MCF 10A (cell line): ENCODE measurements at places on chromosomes 5 and 9. TPM values are rescaled to one million over a fixed set of nuclear protein-coding genes. Genes with fewer than 3 reads are reported as not detected.

Gene ZNF366
- not detected in 2 replicates for total RNA-seq

Gene PAEP
- total RNA-seq: not detected in 2 replicates

Gene PCDHB13
- total RNA-seq: 3.5 and 4.7 TPM in 2 replicates

Gene PCDHB15
- 0.91 and 1.2 TPM in 2 replicates for total RNA-seq

Gene RANBP6
- 13.9 and 18.2 TPM in 2 replicates for total RNA-seq

Gene GZMA
- not detected in 2 replicates for total RNA-seq

Gene GAS1
- 11.0 and 11.4 TPM in 2 replicates for total RNA-seq

- no peaks in the 10 kb centered on the region for H3K36me3 ChIP-seq
- H3K27me3 ChIP-seq: no peaks in the 10 kb centered on the region
- H3K27ac ChIP-seq: no peak overlapping the region
- DNase-seq: no peak
- no peaks in the 10 kb centered on the region for H3K4me1 ChIP-seq
Measured at GRCh38 chr5:37808945-37809344, 30.9 kb downstream of the GDNF start.

- H3K4me3 ChIP-seq: no peak overlapping the region
- H3K4me1 ChIP-seq: no peaks in the 10 kb centered on the region
- H3K27me3 ChIP-seq: no peaks in the 10 kb centered on the region
- DNase-seq: no peak
- no peaks in the 10 kb centered on the region for H3K36me3 ChIP-seq
Measured at GRCh38 chr5:135514116-135514515, 21.6 kb downstream of the NEUROG1 start.

- no peak overlapping the region for H3K27ac ChIP-seq
- peaks cover 6% of the 10 kb centered on the region for H3K4me1 ChIP-seq
- no peaks in the 10 kb centered on the region for H3K27me3 ChIP-seq
- no peak overlapping the region for H3K4me3 ChIP-seq
- no peak for DNase-seq
Measured at GRCh38 chr5:89377767-89378455, 494.9 kb upstream of the MEF2C start.

DNA sequence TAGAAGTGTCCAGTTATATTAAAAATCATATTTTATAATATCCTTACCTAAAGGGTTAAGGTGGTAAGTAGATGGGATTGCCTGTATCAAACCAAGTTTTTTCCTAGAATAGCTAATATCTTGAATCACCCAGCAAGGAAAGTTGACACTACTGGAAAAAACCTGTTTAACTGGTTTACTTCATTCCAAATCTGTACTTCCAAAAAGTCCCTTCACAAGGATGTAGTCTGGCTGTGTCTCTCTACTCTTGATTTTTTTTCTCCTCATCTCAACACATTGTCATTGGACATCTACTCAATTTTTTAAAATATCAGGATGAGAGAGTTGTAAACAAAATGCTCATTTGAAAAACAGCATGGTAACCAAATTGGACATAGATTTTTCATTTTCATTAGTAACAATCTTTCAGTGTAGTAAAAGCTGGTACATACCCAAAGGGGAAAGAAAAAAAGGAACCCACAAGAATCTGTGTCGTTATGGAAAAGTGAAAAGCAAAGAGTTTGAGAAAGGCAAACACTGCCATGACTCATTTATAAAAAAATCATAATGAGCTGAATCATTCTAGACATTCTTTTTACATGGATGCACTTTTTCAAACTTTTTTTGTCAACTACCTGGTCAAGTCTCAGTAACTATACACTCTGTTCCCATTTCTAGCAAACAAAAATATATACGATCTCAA lies 173.5 kb downstream of the GLIS3 start:
- H3K4me1 ChIP-seq: peaks cover 16% of the 10 kb centered on the region
- H3K4me3 ChIP-seq: no peak overlapping the region

GRCh38 chr9:70811638-70812037 lies 309.8 kb downstream of the TRPM3 start:
- H3K4me1 ChIP-seq: no peaks in the 10 kb centered on the region
- DNase-seq: no peak
- no peaks in the 10 kb centered on the region for H3K36me3 ChIP-seq
- no peak overlapping the region for H3K27ac ChIP-seq
- no peak overlapping the region for H3K4me3 ChIP-seq

- H3K4me3 ChIP-seq: no peak overlapping the region
- H3K27ac ChIP-seq: no peak overlapping the region
- peaks cover 3% of the 10 kb centered on the region for H3K36me3 ChIP-seq
- peak; percentile 48 for DNase-seq
Measured at GRCh38 chr5:120516805-120517204, 52.7 kb downstream of the PRR16 start.

DNA sequence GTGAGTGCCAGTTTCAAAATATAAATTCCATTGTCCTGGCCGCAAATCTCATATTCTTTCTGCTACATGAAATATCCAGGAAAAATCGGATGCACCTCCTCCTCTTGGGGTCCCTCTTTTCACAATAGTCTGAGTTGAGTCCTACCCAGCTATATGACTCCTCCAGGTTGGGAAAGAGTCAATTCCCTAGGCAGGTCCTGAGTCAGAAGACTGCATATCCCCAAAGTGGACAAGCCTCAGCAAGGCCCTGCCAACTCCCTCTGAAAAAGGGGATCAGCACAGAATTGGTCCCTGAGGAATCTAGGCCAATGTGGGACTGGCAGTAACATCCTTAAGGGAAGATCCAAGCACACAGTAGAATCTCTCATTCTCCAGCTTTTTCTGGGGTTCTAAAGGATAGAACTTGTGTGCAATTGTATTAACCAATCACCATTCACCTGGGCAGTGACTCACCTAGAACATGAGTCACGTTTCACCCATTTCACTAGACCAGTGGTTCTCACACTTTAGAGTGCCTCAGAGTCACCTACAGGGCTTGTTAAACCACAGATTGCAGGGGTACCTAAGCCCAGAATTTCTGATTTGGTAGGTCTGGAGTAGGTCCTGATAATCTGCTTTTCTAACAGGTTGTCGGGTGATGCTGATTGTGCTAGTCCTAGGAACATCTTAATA lies 44.7 kb upstream of the TMEM215 start:
- no peaks in the 10 kb centered on the region for H3K27me3 ChIP-seq
- H3K36me3 ChIP-seq: no peaks in the 10 kb centered on the region
- DNase-seq: peak; percentile 94

DNA sequence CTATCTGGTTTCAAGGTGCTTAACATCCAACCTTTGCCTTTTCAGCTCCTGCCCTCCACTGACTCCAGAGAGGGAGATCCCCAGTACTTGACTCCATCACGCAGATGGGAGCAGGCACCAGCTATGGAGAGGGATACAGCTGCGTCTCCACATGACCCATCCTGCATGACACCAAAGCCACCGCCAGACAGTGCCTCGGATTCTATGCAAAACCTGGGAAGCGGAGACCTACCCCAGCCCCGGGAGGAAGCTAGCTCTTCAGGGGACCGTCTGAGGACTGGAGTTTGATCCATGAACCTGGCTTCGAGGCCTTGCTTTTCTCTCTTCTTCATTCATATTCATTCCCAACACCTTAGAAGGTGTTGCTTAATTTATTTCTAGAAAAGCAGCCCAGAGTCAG lies 24.8 kb downstream of the HRH2 start:
- peaks cover 82% of the 10 kb centered on the region for H3K27me3 ChIP-seq
- no peak overlapping the region for H3K4me3 ChIP-seq
- no peaks in the 10 kb centered on the region for H3K36me3 ChIP-seq
- H3K27ac ChIP-seq: no peak overlapping the region

- H3K4me1 ChIP-seq: peaks cover 7% of the 10 kb centered on the region
- no peaks in the 10 kb centered on the region for H3K36me3 ChIP-seq
- no peak overlapping the region for H3K27ac ChIP-seq
- no peak overlapping the region for H3K4me3 ChIP-seq
- no peak for DNase-seq
Measured at GRCh38 chr5:170974461-170974860, 112.6 kb downstream of the RANBP17 start.

DNA sequence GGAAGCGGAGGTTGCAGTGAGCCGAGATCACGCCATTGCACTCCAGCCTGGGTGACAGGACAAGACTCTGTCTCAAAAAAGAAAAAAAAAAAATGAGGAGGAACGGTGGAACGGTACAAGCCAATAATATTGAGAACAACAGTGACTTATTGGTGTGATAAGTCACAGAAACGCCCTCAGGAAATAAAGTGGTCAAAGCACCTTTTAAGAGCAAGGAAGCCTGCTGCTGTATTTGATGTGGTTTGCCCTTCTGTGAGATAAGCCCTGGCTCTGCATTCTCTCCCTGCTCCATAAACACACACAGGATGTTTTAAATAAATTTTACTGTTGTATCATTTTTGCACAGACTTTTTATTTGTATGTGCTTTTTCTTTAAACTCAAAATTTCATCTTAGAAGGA lies 269.9 kb upstream of the MSX2 start:
- H3K27ac ChIP-seq: no peak overlapping the region
- H3K36me3 ChIP-seq: peaks cover 6% of the 10 kb centered on the region
- no peaks in the 10 kb centered on the region for H3K27me3 ChIP-seq
- DNase-seq: no peak
- peaks cover 5% of the 10 kb centered on the region for H3K4me1 ChIP-seq

- H3K27ac ChIP-seq: no peak overlapping the region
- no peaks in the 10 kb centered on the region for H3K4me1 ChIP-seq
- DNase-seq: no peak
- H3K27me3 ChIP-seq: peaks cover 27% of the 10 kb centered on the region
- H3K36me3 ChIP-seq: no peaks in the 10 kb centered on the region
Measured at GRCh38 chr9:90774071-90774470, 27.5 kb upstream of the SYK start.
